ENCODE measurements at places on chromosomes 5 and 9.

- DNase-seq: no peak
Observed at GRCh38 chr9:98365781-98366180, 110.3 kb upstream of the TBC1D2 start.

DNA sequence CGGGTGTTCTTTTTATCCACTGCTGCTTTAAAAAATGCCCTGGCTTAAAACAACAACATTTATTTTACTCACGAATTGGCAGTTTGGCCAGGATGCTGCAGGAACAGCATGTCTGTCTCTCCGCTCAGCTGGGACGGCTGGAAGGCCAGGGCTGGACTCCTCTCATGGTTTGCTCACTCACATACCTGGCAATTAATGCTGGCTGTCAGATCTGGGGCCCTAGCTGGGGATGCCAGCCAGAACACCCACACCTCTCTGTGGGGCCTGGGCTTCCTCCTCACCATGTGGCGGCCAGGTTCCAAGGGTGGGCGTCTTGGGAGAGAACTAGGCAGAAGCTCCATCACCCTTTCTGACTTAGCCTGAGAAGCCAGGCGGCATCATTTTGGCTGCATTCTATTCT lies 189.1 kb upstream of the IL12B start:
- DNase-seq: no peak

- no peak for DNase-seq
Observed at GRCh38 chr5:59380350-59380951, 513.1 kb downstream of the PDE4D start.

- no peak for DNase-seq
Observed at GRCh38 chr9:78132701-78133058, 101.1 kb upstream of the GNAQ start.

GRCh38 chr5:146001544-146002190 lies 65.3 kb downstream of the SH3RF2 start:
- no peak for DNase-seq

DNA sequence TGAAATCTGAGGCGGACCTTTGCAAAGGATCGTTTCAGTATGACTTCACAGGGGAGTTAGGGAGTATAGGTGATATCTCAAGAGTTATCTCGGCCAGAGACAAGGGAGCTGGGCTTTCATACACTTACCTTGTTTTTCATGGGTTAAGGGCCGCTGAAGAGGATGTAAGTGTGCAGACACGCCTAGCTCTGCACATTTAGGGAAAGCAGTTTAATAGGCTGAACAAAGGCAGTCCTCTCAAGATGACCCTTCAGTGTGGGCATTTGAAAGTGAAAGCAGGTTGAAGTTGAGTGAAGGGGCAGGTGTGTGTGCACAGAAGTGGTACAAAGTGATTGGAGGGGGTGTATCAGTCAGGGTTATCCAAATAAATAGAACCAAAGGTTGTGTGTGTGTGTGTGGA lies 33.1 kb upstream of the PRXL2C start:
- no peak for DNase-seq

- DNase-seq: no peak
Observed at GRCh38 chr5:170522211-170523141, 18.7 kb downstream of the KCNIP1 start.

DNA sequence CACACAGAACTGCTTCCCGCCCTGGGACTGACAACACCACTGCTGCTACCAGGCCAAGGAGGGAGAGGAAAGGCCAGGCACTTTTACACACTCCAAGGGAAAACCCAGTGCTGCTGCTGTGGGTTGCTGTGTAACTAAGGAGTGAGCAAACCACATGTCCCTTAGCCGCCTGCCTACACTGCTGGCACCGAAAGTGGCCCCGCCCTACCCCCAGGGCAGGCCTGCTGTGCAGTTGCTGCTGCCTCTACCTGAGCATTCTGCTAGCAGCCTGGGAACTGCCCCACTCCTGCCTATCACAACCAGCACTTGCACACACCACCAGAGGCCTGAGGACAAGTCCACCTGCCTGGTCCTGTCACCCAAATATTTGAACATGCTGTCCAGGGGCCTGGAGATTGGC lies 740.9 kb downstream of the DTWD2 start:
- no peak for DNase-seq
